ENCODE measurements at places on chromosomes 3 and 15.

GRCh38 chr15:65259367-65259797 lies 27.3 kb downstream of the PARP16 start:
- no peak for ATAC-seq

- peak; percentile 78 for ATAC-seq
Measured at GRCh38 chr3:29453284-29454001, 172.6 kb downstream of the RBMS3 start.

DNA sequence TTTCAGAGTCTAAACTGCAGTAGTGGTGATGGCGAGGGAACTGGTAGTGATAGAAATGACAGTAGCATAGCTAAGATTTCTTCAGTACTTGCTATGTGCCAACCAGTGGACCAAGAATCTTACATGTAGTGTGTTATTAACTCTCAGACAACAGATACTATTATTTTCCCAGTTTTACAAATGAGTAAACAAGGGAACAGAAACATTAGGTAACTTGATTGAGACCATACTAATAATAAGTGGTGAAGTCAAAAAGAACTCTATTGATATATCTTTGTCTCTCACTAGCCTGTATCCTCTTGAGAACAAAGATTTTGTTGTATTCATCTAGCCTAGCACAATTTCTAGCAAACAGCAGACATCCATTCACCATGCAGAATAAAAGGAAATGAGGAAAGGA lies 250.1 kb downstream of the ZBTB20 start:
- ATAC-seq, result no peak

DNA sequence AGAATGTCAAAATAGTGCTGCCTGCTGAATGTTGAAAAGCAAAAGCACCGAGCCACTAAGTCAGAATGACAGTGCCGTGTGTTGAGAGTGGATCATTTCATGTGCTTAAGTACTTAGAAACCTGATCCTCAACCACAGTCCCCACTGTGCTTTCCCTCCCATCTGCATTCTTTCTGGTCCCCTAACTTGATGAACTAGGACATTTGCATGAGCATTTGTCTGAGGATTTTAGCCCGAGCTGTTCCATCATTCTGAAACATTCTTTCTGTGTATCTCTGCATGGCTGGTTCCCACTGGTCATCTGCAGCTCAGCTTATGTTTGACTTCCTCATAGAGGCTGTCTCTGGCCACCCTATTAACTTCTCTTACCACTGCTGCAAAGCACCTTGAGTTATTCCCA lies 42.0 kb downstream of the SST start:
- no peak for ATAC-seq

DNA sequence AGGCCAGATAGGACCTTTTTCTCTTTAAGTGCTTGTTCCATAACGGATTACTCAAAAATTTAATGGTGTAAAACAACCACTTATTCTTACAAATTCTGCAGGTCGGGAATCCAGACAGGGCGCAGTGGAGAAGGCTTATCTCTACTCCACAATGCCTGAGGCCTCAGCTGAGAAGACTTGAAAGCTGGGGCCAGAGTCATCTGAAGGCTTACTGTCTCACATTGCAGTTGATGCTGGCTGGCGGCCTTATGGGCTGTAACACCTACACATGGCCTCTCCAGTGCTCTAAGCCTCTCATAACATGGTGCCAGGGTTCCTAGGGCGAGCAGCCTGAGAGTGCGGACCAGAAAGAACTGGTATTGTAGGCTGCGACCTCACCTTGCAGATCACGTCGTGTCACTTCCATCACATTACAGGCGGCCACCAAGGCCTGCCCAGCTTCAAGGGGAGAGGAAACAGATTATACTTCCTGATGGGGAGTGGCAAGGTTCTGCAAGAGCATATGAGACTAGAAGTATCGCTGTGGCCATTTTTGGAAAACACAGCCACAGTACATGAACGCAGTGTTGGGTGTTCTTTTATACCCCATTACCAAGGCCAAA lies 32.4 kb downstream of the CMTM7 start:
- no peak for ATAC-seq

GRCh38 chr15:60520013-60520824 lies 41.3 kb upstream of the ICE2 start:
- ATAC-seq, result peak; percentile 65

DNA sequence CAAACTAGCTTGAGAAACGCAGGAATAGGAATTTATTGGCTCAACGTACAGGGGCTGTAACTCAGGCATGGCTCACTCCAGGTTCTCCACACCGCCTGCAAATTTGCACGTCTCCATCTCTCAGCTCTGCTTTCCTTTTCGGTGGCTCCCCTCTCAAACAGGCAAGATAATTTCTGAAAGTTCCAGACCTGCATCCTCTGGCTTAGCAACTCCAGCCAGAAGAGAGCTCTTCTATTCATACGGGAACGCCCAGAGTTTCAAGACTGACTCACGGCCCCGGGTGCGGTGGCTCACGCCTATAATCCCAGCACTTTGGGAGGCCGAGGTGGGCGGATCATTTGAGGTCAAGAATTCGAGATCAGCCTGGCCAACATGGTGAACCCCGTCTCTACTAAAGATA lies 139.7 kb upstream of the BNIP2 start:
- ATAC-seq, result no peak

- no peak for ATAC-seq
Measured at GRCh38 chr15:60077581-60078359, 73.7 kb downstream of the FOXB1 start.

DNA sequence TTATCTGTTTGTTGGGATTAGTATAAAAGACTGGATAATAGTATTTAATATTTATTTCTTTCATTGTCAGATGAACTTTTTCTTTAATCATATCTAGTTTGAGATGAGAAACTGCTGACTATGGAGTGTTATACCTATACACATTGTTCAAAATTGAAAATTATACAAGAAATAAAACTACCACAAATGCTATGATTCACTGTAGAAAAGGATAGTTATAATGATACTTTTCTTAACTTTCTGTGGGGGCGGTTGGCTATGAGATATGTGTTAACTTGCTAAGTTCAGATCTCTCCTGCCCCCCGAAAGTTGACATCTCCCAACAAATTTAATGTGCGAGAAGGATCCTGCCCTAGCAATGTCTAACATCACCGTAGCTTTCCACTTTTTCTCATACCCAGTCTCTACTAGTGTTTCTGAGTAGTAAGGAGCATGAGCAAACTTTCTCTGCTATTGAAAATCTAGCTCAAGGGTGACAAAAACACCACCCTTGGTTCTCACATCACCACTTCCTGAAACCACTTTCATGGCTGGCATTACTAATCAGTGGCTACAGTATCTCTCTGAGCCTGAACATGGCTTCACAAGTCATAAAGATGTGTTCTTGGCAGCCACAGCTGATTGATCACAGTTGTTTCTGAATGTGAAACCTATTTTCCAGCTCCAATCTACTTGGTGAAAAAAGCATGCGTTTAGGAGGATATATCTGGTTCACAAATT lies 15.8 kb upstream of the SAMMSON start:
- no peak for ATAC-seq

DNA sequence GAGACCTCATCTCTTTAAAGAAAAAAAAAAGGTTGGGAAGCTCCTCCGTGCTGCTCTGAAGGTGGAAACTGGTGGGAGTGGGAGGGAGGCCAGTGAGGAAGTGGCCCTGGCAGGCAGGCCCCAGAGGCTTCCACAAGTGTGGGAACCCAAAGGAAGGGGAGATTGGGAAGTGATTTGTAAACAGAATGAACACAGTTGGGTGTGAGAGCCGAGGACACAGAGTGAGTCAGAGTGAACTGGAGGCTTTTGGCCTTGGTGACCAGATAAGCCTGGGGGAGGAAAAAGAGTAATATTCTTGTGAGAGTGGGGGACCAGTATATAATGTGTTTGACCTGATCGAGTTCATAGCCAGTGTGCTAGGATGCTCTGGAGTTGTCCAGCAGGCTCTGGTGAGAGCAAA lies 23.0 kb downstream of the MKRN2 start:
- ATAC-seq, result no peak

DNA sequence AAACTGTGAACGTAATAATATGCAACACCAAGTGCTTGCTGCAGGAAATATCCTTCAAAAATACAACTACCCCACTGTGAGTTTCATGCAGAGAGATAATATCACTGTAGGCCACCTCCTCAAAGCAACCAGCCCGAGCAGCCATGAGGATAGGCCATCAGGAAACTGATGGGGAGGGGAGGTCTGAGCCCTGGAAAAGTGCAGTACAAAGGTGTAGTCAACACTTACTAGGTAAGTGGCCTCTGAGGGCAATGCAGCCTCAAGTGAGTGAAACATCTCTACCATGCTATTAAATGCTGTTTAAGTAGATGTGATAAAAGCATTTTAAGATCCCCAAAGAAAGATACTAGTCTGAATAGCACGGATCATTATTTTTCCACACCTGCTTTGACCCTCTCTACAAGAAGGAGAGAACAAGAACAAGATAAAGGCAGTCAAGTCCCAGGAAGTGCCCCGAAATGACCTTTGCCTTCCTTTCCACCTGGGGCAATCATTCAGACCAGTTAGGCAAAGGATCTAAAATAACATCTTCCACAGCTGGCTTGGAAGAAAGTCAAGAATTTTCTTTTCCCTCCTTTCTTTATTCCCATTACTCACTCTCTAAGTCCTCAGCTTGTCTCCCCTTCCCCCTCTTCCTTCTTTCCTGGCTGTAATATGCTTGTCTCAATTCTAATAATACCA lies 62.8 kb downstream of the FMN1 start:
- ATAC-seq, result peak; percentile 4

GRCh38 chr3:196735751-196736150 lies 3.9 kb upstream of the PAK2 start:
- ATAC-seq, result no peak

DNA sequence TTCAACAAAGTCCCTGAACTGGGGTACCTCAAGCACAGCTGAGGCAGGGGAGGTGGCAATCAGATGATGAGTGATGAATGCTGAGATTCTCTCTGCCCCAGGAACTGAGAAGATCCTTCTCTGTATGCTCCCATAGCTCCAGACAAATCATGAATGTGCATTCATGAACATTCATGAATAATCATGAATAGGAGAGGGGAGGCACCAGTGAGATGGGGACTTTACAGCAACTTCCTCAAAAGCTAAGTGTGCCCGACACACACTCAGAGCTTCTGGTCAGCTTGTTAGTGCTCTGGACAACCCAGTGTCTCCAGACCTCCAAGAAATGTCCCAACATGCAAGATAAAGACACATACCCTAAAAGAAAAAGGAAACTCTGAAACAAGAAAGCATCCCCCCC lies 24.3 kb downstream of the LRRC2 start:
- no peak for ATAC-seq

DNA sequence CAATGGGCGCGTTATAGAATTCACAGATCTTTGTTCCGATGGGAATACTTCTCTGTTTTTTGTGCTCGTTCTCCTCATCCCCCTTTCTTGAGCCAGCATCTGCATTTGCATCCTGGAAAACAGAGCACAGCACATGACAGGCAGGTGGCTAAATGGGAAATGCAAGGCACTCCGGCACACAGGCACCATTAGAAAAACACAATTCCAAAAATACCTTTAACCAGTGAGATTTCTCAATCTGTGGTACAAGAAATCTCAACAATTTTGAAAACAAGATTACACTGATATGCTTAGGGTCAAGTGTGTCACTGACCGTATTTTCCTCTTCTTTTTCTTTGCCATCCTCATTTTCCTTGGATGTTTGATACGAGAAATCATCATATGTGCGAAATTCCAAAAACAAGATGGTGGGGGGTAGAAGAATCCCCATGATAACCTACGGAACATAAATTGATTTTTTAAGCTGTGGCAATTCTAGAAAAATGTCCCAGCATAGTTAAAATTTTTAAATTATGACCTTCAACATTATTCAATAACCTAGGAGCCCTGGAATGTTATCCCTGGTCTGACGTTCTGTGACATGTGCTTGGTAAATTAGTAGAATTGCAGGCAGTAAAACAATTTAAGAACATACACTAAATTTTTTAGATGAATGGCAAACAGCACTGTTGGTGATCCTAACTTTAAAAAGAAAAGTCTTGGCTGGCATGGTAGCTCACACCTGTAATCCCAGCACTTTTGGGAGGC lies 46.5 kb upstream of the MTMR10 start:
- ATAC-seq, result no peak

DNA sequence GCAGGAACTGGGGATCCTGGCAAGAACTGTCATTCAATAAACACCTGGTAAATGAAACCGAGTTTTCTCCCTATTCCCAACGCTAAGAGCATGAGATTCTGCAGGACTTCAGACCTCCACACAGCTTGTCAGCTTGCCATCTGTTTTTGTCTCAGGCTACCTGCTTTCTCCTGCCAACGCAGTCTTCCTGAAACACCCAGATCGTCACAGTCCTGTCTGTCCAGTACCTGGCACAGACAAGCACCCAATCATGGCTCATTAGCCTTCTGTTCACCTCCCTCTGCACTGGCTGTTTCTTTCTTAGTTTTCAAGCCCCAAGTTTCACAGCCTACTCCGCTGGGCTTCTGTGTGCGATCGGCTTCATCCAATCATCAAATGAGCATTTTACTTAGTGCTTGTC lies 5.0 kb downstream of the SLC12A8 start:
- no peak for ATAC-seq

GRCh38 chr15:67947254-67948039 lies 106.7 kb upstream of the PIAS1 start:
- ATAC-seq, result no peak

Measured in SK-N-SH treated with all-trans-retinoic acid at 6 μM for 48 hours (cell line).